ENCODE measurements at places on chromosomes 1 and 21.

- no peak for DNase-seq
Measured at GRCh38 chr21:35217504-35218060, 168.5 kb upstream of the RUNX1 start.

DNA sequence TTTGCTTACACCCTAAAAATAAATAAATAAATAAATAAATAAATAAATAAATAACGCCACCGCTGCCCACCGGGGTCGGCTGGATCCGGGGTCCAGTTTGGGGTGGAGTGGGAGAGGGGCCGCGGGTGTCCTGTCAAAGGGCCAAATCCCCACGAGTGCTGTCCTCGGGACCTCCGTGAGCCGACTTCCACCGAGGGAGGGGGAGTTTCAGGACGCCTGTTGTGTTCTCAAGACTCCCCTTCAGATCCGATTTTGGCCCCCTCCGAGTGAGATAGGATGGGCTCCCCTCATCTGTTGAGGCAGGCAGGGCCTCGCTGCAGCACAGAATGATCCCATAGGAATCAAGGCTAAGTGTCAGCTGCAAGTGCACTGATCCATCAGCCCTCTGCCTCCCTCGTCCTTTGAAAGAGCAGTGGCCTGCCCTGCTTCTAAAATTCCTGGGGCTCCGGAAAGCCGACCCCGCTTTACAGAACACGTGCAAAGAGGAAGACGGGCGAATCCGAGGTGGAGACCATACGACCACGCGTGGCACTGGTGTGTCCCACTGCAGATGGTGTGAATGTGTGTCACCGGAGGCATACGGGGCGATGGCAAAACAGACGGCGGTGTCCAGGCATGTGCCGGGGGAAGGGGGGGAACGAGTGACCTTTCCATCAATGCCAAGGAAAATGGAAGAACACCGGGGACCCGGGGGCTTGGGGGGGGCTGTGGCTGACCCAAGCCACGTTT, 3880.5 kb downstream of the SRGAP2C start:
- DNase-seq = no peak

- DNase-seq = no peak
Measured at GRCh38 chr21:27819299-27819698, 852.4 kb upstream of the ADAMTS5 start.

GRCh38 chr1:82858031-82858430, 1057.3 kb downstream of the ADGRL2 start:
- DNase-seq = no peak

- DNase-seq = no peak
Measured at GRCh38 chr1:109782514-109782913, 18.8 kb upstream of the EPS8L3 start.

DNA sequence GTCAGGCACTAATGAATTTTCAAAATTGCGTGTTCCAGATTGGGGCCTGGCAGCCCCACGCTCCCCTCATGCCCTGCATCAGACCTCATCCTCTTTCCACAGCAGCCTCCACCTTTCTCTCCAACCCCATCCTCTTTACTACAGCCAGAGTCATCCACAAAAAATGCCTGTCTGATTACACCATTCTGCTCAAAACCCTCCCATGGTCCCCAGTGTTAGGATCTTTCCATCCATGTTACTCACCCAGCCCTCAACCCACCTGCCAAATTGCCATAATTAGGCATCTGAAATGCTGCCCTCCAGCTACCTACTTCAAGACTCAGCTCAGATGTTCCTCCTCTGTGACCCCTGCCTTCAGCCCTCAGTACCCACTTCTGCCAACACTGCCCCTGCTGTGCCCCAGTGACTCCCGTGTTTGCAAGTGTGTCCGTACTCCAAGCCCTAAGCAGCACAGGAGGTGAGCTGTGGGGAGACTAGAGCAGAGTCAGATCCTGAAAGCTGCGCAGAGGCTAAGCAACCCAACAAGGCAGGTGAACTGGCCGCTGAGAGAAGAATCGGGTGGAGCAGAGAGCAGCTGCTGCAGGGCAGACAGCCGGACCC, 715 bp upstream of the ARTN start:
- DNase-seq = no peak

GRCh38 chr1:43430831-43431230, 22.9 kb downstream of the HYI start:
- DNase-seq = no peak

- peak; percentile 38 for DNase-seq
Measured at GRCh38 chr21:45886610-45887026, 95.0 kb upstream of the COL6A1 start.

DNA sequence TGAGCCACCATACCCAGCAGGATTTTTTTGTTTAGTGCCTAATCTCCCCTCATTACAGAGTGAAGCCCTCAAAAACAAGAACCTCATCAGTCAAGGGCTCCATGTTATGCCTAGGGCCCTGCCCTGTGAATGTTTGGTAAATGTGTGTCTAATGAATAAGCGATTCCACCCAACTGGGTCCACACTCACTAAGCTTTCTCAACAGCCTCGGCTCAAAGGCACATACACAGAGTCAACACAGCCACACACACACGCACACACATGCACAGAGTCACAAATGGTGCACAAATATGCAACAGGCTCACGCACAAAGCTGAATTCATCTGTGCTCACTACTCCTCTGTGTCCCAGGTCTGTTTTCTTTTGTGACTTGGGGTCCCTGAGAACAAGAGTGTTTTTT, 11.7 kb upstream of the SYNC start:
- no peak for DNase-seq

- DNase-seq = no peak
Measured at GRCh38 chr1:2279210-2279639, 51.1 kb downstream of the SKI start.

- no peak for DNase-seq
Measured at GRCh38 chr21:25539606-25540005, 67.7 kb downstream of the MRPL39 start.
